ENCODE measurements at places on chromosomes 7 and 10.

DNA sequence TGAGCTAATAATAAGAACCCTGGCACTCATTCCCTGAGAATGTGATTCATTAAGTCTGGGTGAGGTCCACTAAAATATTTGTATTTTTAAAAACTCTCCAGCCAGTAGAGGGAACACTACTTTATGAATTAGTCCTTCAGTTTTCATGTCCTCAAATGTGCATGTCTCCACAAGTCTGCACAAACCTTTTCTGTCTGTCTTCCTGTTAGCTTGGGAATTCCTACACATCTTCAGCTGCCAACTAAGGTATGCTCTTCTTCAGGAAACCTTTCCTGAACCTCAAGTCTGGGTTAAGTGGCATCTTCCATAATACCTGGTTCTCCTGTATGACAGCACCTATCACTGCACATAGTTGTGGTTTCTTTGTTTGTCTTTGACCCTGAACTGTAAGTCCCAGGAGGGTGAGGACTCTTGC, 119.6 kb upstream of the MKX start:
- no peak for DNase-seq

GRCh38 chr10:49564461-49565009, 25.6 kb upstream of the ERCC6 start:
- no peak for DNase-seq

- no peak for DNase-seq
Observed at GRCh38 chr7:94559972-94560371, 50.4 kb downstream of the CASD1 start.

DNA sequence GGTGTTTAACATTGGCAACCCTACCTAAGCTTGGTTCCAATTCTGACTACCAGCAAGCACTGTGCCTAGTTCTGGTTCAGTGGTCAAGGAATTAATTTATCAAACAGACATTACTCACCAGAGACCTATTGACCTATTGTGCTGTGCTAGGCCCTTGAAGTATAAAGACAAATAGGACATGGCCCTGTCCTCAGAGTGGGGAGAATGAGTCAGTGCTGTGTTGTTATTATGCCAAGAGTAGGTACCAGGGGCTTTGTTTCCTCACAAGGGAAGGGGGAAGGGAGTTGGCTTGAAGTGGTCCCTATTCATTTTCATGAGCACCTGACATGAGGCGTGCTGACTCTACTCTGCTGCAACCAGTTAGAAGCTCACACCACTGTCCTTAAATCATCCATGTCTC, 62.6 kb upstream of the PLPP4 start:
- no peak for DNase-seq

DNA sequence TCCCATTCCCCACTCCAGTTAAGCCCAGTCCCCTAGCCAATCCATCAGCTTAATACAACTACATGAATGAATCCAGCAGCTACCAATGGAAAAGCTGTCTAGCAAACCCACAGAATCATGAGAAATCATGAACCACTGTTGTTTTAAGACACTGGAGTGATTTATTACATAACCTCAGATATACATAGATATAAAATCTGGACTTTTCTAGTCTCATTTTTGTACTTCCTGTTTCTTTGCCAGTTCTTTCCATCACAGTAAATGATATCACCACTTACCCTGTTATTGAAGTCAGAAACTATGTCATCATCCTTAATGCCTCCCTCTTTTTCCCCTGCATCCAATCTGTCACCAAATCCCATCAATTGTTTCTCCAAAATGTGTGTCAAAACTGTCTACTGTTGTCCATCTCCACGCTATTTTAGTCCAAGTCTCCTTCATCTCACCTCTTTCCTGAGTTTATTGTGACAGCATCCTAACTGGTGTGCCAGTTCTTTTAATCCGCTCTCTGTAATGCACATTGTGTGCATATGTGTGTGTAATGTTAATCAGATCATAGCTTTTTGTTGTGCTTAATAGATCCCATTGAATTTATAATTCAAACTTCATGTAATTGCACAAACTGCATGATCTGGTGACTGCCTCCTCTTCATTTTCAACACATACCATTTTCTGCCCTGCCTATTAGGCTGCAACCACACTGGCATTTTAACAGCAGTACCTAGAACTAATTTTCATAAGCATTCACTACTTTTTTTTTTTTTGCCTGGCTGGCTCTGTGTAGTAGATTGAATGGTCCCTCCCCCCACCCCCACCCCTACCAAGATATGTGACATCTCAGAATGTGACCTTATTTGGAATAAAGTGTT, 56.0 kb downstream of the MKLN1 start:
- DNase-seq: no peak

DNA sequence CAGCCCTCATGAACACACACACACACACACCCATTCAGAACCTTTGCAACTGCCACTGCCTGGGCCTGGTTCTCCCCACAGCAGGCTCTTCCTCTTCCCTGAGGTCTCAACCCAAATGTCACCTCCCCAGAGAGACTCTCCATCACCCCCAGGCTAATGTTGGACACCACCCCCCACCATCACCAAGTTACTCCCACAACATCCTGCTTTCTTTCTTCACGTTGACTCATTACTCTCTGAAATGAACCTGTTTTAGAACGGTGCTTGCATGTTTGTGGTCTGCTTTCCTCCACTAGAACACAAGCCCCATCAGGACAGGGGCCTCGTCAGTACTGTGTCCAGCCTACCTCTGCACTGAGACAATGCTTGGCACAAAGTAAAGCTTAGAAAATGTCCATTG, 16.0 kb downstream of the AFAP1L2 start:
- no peak for DNase-seq

- DNase-seq: no peak
Observed at GRCh38 chr10:117547716-117548668, 5.4 kb downstream of the EMX2 start.

DNA sequence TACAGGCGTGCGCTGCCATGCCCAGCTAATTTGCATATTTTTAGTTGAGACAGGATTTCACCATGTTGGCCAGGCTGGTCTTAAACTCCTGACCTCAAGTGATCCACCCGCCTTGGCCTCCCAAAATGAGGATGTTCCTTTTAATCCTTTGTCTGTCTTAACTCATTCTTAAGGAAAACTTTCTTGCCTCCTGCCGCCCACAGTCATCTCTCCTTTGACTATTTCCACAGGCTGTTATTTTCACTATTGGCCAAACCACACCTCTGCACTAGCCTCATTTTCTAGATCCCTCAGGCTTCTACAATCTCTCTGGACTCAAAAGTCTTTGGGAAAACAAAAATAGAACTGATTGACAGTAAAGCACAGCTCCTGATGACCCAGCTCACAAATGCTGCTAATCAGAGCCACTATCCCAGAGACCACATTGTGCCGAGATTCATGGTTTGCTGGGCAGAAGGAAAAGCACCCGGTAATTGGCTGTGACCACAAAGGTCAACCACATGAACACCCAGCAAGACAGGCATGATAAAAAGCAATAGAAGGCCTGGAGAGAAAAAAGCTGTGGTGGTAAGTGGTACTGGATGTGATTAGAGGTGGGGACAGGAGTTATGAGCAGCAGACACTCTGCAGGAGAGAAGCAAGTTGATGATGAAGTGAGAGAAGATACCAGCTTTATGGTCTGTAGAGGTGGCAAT, 44.1 kb upstream of the ZNRF2 start:
- no peak for DNase-seq

DNA sequence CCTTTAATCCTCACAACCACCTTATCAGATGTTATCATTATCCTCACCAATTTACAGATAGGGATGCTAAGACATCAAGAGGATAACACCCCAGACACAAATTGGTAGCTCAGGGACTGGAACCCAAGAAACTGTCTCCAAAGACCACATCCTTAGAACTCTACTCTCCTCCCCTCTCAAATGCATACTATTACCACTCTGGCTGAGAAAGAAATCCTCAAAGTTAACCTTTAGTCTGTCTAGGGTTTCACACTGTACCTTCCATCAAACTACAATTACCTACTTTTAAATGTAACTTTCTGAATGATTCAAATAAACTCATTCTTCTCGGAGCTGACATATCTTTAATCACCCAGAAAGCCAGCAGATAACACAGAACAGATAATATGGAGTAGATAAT, 6.6 kb downstream of the EZH2 start:
- DNase-seq: no peak

GRCh38 chr10:68230268-68230667, 1.6 kb downstream of the ATOH7 start:
- no peak for DNase-seq

DNA sequence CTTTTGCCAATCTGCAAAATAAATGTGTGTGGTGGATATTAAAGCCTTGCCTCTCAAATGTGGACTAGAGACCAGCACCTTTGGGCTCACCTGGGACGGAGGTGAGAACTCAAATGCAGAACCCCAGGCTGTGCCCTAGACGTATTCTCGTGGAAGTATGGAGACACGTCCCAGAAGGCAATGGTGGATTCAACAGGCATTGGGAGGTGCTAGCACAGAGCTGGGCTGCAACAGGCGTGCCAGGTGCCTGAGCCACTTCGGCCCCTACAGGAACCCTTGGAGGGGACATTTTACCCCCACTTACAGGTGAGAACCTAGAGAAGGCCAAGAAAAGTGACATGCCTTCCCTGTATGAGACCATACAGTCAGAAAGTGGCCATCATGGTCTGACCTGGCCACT, 12.2 kb downstream of the DDX56 start:
- no peak for DNase-seq

- DNase-seq: no peak
Observed at GRCh38 chr10:6128087-6128486, 39.3 kb downstream of the RBM17 start.

DNA sequence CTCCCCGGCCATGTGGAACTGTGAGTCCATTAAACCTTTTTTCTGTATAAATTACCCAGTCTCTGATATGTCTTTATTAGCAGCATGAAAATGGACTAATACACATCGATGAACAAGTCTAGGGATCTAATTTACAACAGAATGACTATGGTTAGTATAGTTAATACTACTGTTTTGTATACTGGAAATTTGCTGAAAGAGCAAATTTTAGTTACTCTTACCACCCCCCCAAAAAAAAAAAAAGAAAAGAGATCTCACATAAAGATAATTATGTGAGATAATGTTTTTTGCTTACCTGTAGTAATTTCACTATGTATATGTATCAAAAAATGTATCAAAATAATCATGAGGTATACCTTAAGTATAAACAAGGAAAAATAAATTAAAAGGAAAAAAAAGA, 199.5 kb upstream of the GRM3 start:
- DNase-seq: no peak

- DNase-seq: no peak
Observed at GRCh38 chr7:30526163-30526562, 21.5 kb upstream of the GGCT start.

DNA sequence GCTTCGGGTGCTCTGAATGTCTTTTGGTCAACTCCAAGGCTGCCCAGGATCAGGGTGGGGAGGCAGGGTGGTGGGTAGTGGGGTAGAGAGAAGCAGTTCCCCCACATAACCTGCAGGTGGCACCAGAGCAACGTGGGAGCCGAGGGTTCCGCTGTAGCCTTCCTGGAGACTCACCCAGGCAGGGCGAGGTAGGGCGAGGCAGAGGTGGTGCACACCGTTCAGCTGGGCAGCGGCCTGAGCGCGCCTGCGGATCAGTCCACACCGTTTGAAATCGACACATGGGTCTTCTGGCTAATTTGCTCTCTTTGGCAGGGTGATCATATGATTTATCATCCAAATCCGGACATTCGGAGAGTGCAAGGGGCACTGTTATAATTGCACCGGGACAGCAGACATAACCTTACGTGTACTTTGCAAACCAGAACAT, 41.4 kb upstream of the MAP3K8 start:
- no peak for DNase-seq

DNA sequence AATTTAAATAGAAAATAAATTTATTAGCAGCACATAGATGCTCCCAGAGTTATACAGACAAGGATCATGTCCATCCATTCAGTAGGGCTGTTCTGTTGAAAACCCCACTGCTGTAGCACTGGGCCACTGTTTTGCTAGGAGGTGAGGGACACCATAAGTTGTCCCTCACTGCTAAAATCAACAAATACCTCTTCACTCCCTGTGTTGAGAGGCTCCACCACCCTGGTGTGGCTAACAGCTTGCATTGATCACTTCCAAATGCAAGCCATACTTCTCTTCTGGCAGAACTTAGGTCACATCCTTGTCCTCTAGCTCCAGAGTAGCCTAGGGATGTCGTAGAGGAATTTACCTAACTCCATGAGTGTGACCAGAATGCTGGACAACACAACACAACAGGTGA, 55.4 kb downstream of the MDFIC start:
- no peak for DNase-seq

DNA sequence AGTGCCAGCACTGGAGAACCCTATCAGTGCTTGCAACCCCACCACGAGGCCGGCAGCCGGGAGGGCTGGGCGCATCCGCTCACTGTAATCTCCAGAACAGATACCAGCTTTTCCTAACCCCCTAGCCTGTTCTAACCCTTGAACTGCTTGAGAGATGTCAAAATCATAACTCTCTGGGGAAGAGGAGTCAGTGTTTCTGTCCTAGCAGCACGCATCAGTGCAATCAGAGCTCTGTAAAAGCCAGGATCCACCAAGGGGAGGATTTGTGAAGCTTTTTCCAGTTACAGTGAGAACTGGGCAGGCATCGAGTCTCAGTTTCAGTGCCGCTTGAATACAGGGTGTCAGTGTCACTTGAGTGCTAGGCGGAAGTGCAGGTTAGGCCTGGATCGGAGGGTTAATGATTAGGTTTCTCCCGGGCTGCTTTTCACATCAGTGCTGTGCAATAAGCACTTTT, 104.5 kb upstream of the INSYN2A start:
- DNase-seq: no peak

- DNase-seq: no peak
Observed at GRCh38 chr7:127807829-127808228, 155.8 kb downstream of the SND1 start.

GRCh38 chr7:74190259-74190658, 16.1 kb downstream of the EIF4H start:
- no peak for DNase-seq

DNA sequence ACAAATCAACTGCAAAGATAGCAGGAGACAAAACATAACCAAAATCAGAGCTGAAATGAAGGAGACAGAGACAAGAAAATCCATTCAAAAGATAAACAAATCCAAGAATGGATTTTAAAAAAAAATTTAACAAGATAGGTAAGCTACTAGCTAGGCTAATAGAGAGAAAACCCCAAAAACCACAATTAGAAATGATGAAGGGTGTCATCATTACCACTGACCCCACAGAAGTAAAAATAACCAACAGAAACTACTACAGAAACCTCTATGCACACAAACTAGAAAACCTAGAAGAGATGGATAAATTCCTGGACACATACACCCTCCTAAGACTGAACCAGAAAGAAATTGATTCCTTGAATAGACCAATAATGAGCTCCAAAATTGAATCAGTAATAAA, 117.6 kb downstream of the DNAJC1 start:
- DNase-seq: no peak

- no peak for DNase-seq
Observed at GRCh38 chr10:124293616-124294449, 124.9 kb downstream of the OAT start.

- DNase-seq: no peak
Observed at GRCh38 chr10:29798921-29799690, 164.3 kb upstream of the SVIL start.
